ENCODE measurements at places on chromosomes 4 and X. TPM values are rescaled to one million over a fixed set of nuclear protein-coding genes. Genes with fewer than 3 reads are reported as not detected.

Gene TRPC5OS
- not detected for total RNA-seq

Gene NEIL3
- total RNA-seq: 5.9 TPM

Gene ADAMTS3
- total RNA-seq: not detected

- no peaks in the 10 kb centered on the region for H3K4me1 ChIP-seq
- no peak overlapping the region for H3K27ac ChIP-seq
Measured at GRCh38 chr4:169220854-169221411, 49.8 kb downstream of the SH3RF1 start.

Gene FGD1
- total RNA-seq: not detected

- H3K36me3 ChIP-seq: peaks cover 6% of the 10 kb centered on the region
- H3K27me3 ChIP-seq: no peaks in the 10 kb centered on the region
- H3K4me1 ChIP-seq: peaks cover 34% of the 10 kb centered on the region
- no peak for DNase-seq
- H3K4me3 ChIP-seq: peak overlapping the region; percentile 60
Measured at GRCh38 chrX:39850630-39851152, 247.1 kb downstream of the BCOR start.

GRCh38 chr4:2598511-2599303 is 62.3 kb downstream of the FAM193A start:
- H3K27ac ChIP-seq: peak overlapping the region; percentile 59
- no peaks in the 10 kb centered on the region for H3K27me3 ChIP-seq
- DNase-seq: no peak
- H3K4me1 ChIP-seq: peaks cover 51% of the 10 kb centered on the region
- no peaks in the 10 kb centered on the region for H3K36me3 ChIP-seq
- peak overlapping the region; percentile 23 for H3K4me3 ChIP-seq

- no peak overlapping the region for H3K27ac ChIP-seq
- DNase-seq: no peak
- H3K4me3 ChIP-seq: no peak overlapping the region
- no peaks in the 10 kb centered on the region for H3K4me1 ChIP-seq
- H3K36me3 ChIP-seq: no peaks in the 10 kb centered on the region
- peaks cover 4% of the 10 kb centered on the region for H3K27me3 ChIP-seq
Measured at GRCh38 chrX:23559975-23560374, 107.3 kb upstream of the PRDX4 start.

Gene CYBB
- 0.70 TPM for total RNA-seq
